Activated CD4-positive, alpha-beta T cell treated with anti-CD3 and anti-CD28 coated beads for 36 hours (primary cell): ENCODE measurements at places on chromosomes 6 and 20.
A peak's percentile ranks its signal among the peaks of the same experiment; 100 is the strongest.

DNA sequence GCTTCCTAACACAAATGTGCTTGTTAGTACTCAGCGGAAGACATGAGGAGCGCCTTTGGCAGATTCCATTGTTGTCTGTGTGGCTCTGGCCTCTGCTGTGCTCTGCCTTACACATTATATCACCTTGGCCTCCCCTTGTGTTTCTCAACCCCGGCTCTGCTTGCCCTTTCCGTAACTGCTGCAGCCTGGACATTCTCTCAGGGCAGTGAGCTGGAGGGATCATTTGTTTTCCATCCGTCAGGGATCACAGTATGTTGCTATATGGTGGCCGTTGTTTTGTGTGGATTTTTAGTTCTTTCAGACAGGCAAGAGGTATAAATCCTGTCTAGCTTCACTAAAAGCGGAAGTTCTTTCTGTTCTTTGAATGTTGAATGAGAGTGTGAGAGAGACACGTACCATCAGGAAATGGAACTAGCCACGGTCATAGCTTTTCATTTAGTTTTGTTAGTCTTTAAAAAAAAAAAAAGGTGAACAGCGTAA is 175.1 kb downstream of the JARID2 start:
- DNase-seq = no peak

DNA sequence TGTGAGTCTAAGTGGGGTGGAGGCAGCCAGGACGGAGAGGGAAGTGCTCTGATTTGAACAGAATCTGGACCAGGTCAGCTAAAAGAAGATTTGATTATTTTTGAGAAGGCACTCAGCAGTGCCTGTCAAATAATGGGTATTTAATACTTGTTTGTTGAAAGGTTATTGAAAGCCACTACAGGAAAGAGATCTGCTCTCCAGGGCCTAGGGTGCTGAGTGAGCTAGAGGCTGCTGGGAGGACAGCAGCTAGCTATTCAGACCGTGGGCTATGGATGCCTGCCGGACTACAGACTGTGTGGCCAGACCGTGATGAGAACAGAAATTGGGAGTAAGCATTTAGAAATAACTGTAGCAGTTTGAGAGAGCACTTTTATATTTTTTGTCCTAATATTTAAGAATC is 8.8 kb downstream of the SLC35F1 start:
- no peak for DNase-seq

GRCh38 chr6:41578217-41579087 is 32.3 kb downstream of the FOXP4 start:
- no peak for DNase-seq

DNA sequence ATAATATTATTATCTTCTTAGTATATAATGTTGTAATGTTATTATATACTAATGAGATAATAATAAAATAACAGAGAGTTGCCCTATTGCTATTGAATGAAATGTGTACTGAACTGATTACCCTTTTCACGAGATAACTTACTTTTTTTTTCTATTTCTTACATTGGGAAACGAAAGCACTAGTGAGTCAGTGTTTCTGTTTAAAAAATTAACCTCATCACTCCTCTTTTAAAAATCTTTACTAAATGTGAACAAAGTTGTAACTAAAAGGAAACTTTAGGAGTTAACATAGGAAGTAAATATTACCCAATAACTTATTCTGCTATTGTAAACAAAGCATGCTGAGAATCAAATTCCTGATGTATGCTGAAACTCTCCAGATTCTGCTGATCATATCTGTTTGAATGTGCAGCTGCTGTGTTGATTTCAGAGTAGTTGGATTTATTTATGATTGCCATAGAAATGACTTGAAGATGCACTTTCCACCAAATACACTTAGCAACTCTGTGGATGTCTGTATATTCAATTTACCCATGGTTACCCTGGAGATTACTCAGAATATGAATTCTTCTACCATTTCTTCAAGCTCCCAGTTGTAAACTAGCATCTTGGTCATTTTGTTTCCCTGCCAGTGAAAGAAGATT is 523.4 kb downstream of the TENT5A start:
- DNase-seq = no peak

- DNase-seq = no peak
These were observed 480.8 kb downstream of the TBC1D32 start for GRCh38 chr6:120853489-120853888.

- no peak for DNase-seq
These were observed 13.4 kb upstream of the COL12A1 start for GRCh38 chr6:75219263-75219662.

GRCh38 chr20:47054945-47055344 is 160.3 kb downstream of the EYA2 start:
- DNase-seq = no peak

GRCh38 chr20:36181934-36182603 is 27.5 kb downstream of the EPB41L1 start:
- no peak for DNase-seq

GRCh38 chr6:166615059-166615770 is 11.8 kb downstream of the RPS6KA2 start:
- DNase-seq = no peak

GRCh38 chr6:25351485-25351884 is 72.3 kb downstream of the CARMIL1 start:
- no peak for DNase-seq

GRCh38 chr6:98627129-98627775 is 207.1 kb upstream of the POU3F2 start:
- no peak for DNase-seq

GRCh38 chr6:157235600-157236039 is 87.7 kb downstream of the TMEM242 start:
- DNase-seq = peak; percentile 78

- DNase-seq = no peak
These were observed 142.3 kb downstream of the PLCB4 start for GRCh38 chr20:9211016-9211760.

DNA sequence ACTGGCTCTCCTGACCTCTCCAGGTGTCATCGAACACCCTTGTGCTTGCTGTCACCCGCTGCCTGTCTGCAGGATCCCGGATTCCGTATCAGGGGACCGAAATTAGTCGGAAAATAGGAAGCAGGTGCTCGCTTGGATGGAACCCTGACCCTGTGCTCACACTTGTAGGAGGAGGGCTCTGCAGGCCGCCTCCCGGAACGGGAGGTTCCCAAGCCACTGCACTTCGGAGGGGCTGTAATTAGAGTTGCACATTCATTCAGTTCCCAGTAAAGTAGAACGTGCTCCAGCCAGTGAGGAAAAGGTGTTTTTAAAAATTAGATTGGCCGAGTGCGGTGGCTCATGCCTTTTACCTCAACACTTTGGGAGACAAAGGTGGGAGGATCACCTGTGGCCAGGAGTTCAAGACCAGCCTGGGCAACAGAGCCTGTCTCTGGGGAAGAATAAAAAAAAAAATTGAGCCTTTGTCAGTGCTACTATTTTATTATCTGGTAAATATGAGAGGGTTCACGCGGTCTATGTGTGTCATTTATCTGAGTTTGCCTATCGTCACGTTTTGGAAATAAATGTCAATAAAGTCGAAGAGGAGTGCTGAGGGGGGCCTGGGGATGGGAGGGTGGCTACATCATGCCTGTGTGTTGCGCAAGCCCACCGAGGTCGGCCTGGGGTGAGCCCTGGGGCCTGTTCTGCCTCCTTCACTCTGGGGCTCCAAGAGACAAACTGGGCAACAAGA is 1.5 kb upstream of the GMEB2 start:
- DNase-seq = peak; percentile 83

GRCh38 chr6:37783025-37783855 is 36.3 kb upstream of the ZFAND3 start:
- DNase-seq = peak; percentile 24

GRCh38 chr6:109315341-109316110 is 66.7 kb downstream of the CD164 start:
- no peak for DNase-seq

GRCh38 chr6:64672131-64672530 is 1034.9 kb downstream of the EYS start:
- DNase-seq = no peak

GRCh38 chr6:154360476-154360875 is 3.9 kb upstream of the IPCEF1 start:
- DNase-seq = no peak

GRCh38 chr6:21219856-21220255 is 373.7 kb upstream of the SOX4 start:
- no peak for DNase-seq

DNA sequence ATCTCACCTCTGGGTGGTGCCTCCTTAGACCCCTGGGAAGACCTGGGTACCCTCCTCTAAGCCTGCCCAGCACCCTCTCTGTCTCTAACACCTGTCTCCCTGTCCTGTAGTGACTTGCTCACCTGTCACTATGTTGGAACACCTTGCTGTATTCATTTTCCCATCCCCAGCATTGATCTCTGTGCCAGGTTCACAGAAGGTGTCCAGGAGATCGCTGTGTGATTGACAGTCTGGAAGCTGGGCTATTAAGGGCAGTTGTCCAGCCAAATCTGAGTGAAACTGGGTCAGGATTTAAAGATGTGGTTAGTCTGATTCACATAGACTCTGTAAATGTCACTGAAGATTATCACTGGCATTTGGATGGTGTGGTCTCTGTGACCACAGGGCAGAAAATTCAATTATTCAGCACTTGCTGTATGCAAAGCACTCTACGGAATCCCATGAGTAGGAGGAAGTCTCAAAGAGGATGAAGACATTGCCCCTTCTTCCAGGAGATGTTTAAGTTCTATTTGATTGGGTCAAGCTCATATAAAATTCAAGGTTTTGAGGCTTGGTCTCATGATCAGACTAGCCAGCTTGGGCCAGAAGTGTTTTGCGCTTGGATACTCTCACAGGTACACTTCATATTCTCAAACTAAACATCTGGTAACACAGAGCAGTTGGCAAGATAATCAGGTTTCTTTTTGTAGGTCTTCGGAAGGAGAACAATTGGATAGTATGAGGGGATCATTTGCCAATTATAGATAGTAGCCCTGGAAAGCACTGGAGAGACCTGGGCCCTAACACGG is 57.8 kb upstream of the TAGAP start:
- no peak for DNase-seq

DNA sequence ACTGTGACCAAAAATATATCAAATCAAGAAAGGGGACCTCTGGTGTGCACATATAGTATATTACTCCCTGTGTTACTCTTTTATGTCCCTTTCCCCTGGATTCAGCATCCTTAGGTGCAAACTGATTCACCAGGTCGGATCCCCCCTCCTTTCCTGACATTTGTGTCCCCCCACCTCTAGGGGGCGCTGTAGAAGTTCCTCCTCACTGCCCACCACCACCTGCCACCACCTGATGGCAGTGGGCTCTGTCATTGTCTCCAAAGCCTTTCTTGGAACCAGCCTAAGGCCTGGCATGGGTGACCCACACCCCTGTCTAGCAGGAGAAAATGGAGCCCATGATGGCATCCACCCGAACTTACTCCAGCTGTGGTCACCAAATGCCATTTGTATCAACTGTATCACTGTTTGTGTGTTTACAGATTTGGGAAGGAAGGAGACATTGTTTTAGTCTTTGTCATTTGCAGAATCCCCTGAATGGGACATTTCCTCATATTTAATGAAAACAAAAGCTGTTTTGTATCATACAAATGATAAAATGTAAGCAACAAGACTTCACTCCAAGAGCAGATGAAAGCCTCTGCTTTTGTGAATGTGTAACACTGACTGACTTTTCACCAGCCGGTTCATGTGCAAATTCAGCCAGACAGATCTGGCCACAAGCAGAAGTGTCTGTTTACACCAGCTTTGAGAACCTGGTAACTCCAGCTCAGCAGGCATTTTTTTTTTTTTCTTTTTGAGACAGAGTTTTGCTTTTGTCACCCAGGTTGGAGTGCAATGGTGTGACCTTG is 66.2 kb downstream of the ARMC2 start:
- DNase-seq = peak; percentile 67

DNA sequence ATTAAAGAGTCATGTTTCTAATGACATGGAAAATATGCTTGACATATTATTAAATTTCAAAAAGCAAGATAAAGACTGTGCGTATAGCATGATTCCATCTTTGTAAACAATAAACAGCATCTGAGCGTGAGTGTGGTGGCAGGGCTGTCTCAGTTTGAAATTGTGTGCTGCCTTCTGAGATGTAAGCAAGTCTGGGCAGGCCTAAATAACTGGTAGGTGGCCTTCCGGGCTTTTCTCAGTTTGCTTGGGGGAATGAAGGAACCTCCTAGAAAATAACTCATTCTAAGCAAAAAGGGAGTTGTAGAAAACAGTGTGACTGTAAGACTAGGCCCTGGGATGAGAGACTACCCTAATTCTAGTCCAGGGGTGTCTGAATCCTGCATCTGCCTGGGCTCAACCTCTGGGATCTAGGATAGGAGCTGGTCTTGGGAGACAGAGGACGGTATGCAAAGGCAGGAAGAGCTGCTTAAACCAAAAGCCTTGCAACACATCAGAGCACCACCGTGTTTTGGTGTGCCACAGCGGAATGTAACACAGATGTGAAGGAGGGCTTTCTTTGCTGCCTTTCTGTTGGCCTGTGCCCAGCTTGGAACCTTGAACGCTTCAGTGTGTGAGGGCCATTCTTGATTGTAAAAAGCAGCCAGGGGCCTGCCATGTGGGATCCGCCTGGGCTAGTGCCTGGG is 63.5 kb upstream of the L3MBTL3 start:
- no peak for DNase-seq

DNA sequence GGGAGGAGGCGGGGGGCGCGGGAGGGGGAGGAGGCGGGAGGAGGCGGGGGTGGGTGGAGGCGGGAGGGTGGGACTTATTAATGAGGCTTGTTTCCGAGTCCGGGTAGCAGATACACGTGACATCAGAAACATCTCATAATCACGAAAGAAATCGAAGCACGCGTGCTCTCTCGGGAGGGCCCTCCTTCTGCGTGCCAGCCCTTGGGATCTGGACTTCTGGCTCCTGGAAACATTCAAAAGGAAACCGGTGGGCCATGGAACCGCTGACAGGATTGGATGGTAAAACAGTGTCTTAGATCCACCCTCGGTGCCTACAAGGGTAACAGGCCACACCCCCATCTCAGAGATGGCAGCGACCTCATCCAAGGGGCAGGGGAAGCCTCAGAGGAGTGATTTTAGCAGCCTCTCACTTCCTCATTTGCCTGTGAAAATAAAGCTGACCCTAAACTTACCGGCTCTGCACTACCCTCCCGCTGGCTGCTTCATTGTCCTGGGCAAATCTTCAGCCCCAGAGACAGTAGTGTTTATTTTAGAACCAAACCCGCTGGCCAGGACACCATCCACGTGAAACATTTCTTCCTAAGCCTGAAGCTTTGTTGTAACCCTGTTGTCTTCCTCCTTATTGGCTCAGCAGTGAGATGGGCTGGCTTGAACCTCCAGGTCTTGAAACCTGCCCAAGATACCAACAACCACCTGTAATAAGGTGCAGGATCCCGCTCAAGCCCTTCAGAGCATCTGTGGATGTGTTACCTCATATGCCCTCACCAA is 97.5 kb downstream of the PSMG4 start:
- DNase-seq = peak; percentile 61

DNA sequence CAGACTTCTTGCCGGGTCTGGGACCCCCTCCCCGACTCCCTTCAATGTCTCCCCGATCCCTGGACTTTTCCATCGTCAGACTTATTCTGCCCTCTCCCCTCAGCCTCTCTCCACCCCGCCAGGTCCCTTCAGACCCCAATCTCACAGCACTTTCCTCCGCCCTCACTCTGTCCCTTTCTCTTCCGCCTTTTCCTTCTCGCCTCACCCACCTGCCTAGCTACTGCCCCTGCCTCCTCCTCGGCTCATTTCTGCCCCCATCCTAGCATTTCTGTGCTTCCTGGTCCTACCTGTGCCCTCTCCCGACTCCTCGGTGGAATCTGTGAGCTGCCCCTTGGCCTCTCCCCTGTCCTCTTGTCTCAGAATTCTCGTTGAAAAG is 616 bp downstream of the CHMP4B start:
- no peak for DNase-seq
